Activated CD4-positive, alpha-beta T cell treated with anti-CD3 and anti-CD28 coated beads for 4 hours (primary cell): ENCODE measurements at places on chromosomes 13 and 19.

- no peak for DNase-seq
Measured at GRCh38 chr13:106033659-106034058, 501.8 kb downstream of the EFNB2 start.

DNA sequence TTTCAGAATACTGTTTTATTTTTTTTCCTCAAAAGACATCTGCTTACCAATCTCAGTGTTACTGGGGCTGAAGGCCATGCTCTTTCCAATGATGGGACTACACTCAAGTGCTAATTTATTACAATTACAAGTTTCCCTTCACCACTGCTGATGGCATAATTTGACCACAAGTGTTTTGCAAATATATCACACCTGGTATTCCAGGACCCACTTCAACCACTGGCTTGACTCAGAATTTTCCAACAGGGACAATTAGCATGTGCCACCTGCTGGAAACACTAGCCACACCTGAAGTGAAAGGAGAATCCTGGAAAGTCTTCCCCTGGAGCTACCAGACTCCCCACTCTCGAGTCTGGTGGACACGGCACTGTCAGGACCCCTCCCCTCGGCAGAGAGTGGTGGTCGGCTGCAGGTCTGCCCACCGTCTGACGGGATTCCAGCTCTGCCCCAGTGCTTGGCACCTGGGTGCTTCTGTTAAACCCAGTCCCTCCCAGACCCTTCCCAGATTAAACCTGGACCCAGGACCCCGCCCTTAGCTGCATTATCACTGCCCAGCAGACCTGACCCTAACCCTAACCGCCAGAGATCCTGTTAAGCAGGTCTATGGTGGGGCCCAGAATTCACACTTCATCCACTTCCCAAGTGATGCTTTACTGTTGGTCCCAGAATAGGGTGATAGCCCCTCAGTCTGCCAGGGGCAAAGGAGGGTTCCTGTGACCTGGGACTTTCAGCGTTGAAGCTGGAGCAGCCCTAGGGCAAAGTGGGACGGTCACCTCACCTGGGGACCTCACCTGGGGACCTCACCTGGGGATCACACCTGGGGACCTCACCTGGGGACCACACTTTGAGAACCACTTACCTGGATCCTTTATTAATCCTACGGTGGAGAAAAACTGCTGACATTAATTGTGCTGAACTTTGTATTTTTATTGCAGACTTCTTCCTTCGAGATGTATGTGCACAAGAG, 17.6 kb upstream of the RASA3 start:
- no peak for DNase-seq

- no peak for DNase-seq
Measured at GRCh38 chr19:47302249-47302648, 7.4 kb upstream of the C5AR1 start.

GRCh38 chr19:15836330-15837220, 21.1 kb upstream of the OR10H1 start:
- DNase-seq = peak; percentile 96

- DNase-seq = peak; percentile 72
Measured at GRCh38 chr19:39474139-39474620, 6.5 kb upstream of the TIMM50 start.

- no peak for DNase-seq
Measured at GRCh38 chr13:100387416-100387815, 201.2 kb downstream of the GGACT start.

DNA sequence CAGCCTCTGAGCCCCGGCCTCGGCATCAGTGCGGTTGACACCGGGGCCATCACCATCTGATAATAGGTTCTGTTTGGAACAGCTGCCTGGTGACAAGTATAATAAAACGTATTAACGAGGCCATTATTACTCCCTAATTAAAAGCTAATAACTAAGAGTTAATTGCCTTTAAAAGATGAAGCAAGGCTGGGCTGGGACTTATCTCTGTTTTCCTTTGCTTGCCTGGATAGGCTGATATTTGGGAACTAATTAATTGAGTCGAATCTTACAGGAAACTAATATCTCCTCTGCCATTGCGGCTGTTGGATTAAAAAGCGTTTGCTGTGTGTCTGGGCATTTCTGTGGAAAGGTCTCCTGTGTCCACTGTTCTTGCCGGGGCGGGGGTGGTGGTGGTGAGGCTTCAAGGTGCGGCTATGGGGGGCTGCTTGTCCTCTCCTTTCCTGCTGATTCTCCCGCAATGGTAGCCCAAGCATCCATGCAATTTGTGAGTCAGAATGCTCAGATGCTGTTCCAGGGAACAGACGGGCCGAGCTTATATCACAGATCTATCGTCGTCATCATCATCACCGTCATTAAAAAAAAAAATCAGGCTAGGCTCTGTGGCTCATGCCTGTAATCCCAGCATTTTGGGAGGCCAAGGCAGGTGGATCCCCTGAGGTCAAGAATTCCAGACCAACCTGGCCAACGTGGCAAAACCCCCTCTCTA, 162.7 kb downstream of the PTPRS start:
- no peak for DNase-seq

- no peak for DNase-seq
Measured at GRCh38 chr19:41577144-41577830, 1.3 kb downstream of the CEACAM21 start.

DNA sequence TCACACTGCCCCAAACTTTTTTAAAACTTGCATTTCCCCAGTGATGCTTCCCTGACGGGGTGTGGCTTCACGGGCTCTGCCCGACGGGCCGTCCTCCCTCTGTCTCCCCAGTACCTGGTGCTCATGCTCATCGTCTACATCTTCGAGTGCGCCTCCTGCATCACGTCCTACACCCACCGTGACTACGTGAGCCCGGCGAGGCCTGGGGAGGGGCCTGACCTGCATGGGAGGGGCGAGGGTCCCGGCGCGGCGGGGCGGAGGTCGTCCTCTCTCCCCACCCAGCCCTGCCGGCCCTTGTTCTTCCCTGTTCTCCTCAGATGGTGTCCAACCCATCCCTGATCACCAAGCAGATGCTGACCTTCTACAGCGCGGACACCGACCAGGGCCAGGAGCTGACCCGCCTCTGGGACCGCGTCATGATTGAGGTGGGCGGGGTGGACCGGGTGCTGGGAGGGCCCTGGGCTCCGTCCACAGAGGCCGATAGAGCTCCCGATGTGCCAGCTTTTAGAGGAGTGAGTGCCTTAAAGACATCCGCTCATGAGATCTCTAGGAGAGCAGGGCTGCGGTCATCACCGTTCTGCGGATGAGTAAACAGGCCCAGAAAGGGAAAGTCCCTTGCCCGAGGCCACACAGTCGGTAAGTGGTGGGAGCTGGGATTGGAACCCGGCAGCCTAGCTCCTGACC, 6.9 kb downstream of the UPK1A start:
- DNase-seq = peak; percentile 25

GRCh38 chr13:112943309-112944125, 25.5 kb upstream of the MCF2L start:
- peak; percentile 8 for DNase-seq
